Effector CD8-positive, alpha-beta T cell (primary cell): ENCODE measurements at places on chromosomes 1 and 21.

DNA sequence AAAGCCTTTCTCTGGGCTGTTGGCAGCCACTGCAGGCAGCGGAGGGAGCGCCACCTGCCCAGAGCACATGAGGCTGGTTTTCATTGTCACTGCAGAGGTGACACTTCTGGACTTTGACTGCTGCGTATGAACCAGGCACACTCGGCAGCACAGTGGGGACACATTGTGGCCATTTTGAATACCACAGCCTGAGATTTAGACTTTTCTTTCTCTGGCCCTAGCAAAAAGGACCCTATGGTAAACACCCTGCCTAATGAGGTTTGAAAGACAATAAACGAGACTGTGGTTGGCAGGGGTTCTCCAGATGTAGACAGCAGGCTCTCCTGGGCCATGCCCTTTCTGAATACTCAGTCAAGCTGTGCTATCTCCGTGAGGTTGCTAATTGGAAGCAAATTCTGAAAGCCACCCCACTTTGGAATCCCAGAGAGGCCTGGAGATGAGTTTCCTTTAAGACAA, 12.0 kb upstream of the KCNE2 start:
- DNase-seq, result no peak

- DNase-seq, result no peak
Observed at GRCh38 chr1:114540272-114540671, 29.3 kb upstream of the TRIM33 start.

DNA sequence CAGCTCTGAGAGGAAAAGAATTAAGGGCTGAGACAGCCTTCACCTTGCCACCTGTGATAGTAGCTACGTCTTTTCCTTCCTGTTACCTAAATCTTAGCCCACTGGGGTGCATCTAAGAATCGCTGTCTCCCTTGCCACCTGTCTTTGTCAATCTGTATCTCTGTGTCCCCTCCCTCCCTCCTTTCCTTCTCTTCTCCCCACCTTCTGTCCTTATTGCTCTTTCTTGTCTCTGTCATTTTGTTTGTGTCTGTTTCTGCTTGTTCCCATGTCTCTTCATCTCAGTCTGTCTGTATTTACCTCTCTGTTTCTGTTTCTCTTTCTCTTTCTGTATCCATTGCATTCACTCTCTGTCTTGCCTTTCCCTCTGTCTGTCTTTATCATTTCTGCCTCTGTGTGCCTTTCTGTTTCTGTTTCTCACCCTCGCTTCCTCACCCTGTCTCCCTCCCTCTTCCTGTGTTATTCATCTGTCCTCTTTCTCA, 30.2 kb downstream of the SLC22A15 start:
- no peak for DNase-seq

DNA sequence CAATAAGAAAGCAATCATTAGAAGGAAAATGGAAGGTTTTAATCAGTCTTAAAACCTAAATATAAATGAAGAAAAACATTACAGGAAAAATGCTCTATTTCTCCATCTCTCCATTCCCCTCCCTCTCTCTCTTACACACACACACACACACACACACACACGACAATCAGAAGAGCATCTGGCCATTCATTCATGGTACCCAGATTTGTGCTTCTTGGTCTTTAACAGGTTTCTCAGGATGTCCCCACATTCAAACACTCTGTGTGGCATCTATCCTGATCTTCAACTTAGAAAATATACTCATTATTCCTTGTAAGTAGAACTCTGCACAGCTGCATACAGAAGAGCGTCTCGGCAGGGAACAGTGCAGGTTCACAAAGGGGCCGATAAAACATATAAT, 779 bp downstream of the LRRC40 start:
- DNase-seq, result no peak

- no peak for DNase-seq
Observed at GRCh38 chr1:202462342-202463076, 114.0 kb downstream of the PPP1R12B start.

GRCh38 chr1:202279806-202280205, 61.9 kb downstream of the UBE2T start:
- no peak for DNase-seq

DNA sequence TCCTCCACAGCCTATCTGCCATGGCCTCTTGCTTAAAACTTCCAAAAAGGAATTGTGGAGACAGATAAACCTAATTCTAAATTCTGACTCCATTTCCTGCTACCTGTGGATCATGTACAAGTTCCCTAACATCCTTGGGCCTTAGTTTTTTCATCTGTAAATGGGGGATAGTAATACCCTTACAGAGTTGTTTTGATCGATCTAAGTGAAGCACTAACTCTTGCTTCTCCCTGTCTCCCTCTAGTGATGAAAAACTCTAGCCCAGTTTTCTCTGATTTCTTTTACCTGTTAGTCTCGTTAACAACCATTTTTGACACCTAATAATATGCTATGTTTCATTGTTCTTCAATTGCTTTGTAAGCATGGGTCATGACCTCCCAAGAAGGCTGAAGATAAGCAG, 65.9 kb downstream of the TM2D1 start:
- DNase-seq, result no peak

DNA sequence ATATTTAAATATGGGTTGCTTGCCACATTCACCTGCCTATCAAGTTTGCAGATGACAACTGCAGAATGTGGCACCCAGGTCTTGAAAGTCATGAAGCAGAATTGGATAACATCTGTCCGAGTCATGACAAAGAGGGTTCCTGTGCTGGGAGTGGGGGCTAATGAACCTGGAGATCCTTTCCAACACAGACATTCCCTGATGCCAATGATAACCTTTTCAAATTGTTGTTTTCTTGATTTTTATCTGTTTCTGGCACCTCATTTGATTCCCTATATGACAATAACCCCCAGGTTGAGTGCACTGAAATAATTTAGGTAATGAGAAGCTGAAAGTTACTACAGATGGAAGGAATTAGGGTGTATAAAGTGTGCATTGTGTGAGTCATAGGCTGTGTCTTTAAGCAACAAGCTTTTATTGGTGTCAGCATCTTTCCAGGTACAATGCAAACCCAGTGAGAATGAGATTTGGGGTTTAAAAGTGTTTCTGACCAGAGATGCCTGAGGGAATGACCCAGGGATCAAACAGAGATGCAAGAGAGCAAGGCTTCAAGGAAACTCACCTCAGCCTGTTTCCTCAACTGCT, 32.0 kb upstream of the IL10 start:
- no peak for DNase-seq

GRCh38 chr1:107935396-107936064, 29.4 kb downstream of the VAV3 start:
- no peak for DNase-seq

DNA sequence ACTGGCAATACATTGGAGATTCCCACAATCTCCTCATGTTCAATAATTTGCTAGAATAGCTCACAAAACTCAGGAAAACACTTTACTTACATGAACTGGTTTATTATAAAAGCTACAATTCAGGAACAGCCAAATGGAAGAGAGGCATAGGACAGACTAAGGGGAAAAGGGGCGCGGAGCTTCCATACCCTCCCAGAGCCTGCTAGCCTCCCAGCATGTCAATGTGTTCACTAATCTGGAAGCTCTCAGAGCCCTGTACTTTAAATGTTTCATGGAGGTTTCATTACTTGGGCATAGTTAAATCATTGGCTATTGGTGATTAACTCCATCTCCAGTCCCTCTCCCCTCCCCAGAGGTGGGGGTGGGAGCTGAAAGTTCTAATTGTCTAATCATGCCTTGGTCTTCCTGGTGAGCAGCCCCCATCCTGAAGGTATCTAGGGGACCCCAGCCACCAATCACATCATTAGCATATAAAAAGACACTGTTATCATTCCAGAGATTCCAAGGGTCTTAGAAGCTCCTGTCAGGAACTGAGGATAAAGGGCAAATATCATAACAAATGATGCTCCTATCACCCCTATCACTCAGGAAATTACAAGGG, 10.9 kb upstream of the DMRTB1 start:
- no peak for DNase-seq

DNA sequence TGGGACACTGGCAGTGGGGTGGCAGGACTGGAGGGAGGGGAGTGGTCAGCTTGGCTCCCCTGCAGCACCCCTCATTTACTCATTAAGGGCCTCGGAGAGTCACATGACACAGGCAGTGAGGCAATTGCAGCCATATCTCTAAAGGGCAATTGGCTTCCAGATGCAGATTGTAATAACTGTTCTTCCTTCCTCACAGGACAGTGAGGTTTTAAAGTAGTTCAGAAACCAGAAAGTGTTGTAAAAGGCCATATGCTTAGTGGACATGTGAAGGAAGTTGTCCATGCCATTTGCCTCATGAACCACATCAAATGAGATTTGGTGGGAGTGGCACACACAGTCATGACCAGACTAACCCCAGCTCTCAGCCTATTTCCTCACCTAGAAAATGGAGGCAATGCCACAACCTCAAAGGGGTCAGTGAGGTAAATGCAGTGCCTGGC, 11.1 kb downstream of the MTX1 start:
- no peak for DNase-seq

DNA sequence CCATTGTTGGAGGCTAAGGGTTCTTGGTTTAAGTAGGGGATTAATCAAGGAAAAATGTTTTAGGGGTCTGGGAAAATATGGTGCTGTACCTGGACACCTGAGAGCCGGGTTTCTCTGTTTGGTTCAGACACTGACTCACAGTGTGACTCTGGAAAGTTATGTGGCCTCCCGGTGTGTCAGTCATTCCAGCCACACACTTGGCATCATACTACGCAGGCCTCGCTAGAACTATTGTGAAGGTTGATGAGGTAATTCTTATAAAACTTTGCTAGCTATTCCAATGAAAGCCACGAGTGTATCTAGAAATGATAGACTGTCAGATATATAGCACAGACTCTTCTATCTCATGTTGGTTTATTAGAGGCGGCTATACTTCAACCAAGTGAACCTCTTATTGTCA, 4.8 kb upstream of the CAMSAP2 start:
- no peak for DNase-seq

DNA sequence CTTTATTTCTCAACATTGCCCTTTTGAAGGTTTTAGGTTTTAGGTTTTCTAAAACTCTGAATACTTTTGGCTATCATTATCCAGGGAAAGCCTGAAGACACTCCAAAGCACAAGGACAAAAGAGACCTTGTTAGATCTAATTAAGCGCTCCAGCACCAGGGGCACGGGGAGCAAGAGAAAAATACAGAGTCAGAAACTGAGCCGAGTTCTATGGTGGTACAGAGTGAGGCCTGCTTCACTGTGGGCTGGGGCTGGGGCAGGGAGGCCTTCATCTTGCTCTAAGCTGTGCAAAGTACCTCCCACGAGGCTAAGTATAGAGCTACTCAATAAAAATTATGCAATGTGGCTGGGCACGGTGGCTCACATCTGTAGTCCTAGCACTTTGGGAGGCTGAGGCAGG, 19.7 kb upstream of the RAB4A start:
- no peak for DNase-seq

DNA sequence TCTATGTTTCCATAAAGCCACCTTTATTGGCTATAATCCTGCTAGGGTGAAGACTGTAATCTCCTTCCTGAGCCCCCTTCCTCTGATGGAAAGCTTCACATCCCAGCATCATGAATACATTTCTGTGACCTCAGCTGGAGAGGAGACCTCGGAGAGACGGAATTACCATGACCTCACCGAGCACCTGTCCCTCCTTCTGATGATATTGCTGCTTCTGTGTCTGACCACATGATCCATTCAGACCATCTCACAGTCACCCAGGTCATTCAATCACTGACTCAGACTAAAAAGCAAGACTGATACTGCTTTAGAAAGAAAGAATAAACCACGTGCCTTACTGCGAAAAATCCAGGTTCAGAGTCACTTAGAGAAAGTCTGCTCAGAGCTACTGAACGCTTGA, 8.8 kb downstream of the KCND3 start:
- no peak for DNase-seq

DNA sequence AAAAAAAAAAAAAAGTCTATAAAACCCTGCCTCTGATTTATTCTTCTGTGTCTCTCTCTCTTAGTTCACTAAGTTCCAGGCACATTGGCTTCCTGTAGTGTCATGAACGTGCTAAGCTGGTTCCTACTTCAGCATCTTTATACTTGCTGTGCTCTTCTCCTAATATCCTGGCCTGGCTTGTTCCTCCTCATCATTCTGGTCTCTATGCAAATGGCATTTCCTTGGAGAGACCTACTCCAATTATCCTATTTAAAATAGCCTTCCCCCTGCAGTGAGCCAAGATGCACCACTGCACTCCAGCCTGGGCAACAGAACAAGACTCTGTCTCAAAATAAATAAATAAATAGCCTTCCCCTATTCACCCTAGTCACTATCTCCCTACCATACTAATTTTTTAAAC, 9.7 kb upstream of the CLCC1 start:
- no peak for DNase-seq

GRCh38 chr1:218613105-218613504, 268.0 kb downstream of the TGFB2 start:
- DNase-seq, result no peak

GRCh38 chr1:89698020-89698560, 65.2 kb downstream of the LRRC8C start:
- DNase-seq, result no peak

DNA sequence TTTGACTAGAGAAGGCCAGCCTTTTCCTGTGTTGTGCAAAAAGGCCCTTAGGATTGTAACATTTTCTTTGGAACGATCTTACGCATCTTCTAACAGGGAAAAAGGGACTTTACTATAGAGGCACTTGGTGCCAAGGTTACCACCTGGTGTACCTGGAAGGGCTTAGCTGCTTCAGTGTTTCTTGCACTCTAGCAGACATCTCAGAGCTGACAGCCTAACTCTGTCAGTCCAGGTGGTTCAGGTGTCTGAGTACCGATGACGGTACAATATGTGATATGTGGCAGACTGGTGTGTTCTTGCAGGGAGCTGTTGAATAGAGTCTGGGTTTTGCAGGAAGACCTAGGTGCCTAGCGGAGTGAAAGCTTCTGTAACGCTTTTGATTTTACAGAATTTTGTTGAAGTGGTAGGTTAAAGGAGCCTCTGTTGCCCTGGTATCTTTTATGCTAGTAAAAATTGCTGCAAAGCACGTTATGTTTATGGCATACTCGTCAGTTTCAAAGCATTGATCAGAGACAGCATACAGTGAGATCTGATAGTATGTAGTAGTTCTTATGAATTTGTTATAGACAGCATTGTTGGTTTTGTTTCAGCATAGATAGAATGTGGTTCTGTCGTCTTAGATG, 1.4 kb downstream of the MAGI3 start:
- DNase-seq, result no peak

- no peak for DNase-seq
Observed at GRCh38 chr1:66478116-66478515, 55.8 kb upstream of the SGIP1 start.

GRCh38 chr1:78492386-78492950, 1.7 kb downstream of the PTGFR start:
- no peak for DNase-seq

- DNase-seq, result no peak
Observed at GRCh38 chr1:183686229-183686628, 33.1 kb upstream of the APOBEC4 start.

DNA sequence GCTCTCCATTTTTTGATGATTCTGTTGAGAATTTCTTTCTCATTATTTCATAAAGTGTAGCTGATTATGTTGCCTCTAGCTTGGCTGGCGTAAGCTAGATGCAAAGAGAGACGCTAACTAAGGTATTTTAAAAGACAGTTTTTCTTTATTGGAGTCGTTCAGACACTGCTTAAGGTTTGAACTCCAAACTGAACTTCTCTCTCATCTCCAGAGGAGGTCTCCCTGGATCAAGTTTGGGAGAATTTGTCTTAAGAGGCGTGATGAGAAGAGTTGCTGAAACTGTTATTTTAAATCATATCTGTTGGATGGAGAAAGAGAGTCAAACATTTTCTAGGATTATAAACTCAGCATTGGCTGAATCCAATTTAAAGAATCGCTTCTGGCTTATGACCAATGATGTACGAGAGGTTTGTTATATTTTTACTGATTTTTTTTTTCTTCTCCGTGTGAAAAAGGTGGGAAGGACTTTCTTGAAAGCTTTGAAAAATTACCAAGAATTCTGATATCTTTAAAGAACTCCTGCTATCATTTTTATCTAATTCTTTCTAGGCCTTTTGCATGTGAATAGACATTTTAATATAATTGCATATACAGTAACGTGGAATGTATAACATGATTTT, 34.0 kb downstream of the MAP3K7CL start:
- DNase-seq, result no peak
